ENCODE measurements at places on chromosomes 7 and 10. TPM values are rescaled to one million over a fixed set of nuclear protein-coding genes. Genes with fewer than 3 reads are reported as not detected.

DNA sequence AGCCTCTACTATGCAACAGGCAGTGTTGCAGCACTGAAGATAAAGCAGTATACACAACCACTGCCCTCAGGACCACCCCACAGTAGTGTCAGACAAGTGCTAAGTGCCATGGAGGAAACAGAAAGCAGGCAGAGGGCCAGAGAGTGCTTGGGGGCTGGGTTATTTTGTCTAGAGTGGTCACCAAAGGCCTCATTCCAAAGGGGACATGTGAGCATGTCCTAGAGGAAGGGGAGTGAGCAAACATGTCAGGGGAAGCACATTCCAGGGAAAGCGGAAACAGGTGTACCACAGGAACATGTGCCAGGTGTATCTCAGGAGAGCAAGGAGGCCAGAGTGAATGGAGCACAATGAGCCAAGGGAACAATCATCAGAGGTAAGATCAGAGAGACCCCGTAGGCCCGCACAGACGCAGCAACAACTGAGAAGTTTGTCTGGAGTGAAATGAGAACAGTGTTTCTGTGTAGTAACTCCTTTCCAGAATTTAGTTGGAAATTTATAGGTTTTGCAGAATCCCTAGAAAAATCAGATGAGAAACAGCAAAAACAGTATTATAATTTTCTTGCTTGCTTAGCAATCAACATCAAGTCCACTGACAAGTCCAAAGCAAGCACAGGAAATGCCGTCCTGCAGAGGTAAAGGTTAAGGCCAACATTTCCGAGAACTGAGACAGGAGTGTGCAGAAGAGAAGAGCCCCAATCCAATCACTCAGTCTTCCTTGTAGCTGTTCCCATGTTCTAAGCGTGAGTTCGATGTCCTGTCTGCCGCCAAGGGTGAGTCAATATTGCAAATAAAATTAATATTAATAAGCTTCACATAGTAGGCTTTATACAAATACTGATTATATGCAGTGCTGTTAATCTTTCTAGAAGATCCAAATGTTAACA, 67.3 kb downstream of the SGMS1 start:
- no peak for DNase-seq

- DNase-seq = peak; percentile 12
Measured at GRCh38 chr10:24969841-24970281, 17.5 kb upstream of the PRTFDC1 start.

DNA sequence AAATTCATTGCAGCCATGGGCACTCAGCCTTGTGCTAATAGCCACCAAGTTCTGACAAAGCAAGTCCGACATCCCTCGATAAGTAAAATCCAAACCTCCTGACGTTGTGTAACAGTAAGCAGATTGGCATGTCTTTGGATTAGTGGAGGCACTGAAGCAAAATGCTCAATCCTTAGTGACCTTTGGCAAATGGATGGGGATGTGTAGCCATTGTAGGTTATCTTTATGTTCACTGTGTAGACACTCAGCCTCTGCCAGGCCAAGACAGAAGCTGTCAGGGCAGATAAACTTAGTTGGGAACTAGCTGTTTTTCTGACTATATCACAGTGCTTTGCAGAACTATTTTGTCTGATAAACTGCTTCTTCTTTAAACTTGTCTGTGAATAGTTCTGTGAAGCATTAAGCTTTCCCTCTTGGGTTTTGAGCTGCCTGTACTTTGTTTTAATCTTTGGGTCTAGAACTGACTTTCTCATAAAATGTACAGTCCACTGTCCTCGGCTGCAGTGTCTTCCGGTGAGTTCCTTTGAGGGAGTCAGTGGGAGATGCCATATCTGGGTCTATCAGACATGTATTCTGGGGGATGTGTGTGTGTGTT, 220.8 kb downstream of the LRMDA start:
- DNase-seq = no peak

DNA sequence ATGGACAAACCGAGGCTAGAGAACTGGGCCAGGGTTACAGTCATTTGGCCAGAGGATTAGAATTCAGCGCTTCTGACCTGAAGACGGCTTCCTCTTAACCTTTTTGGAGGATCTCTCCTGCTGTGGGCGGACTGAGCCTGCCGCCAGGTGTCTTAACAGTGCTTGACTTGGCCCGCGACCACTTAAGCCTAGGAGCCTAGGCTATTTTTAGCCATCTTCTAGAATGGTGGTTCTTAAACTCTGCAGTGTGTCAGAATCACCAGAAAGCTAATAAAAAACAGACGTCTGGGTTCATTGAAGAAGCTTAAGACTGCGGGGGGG, 722 bp downstream of the MDH2 start:
- no peak for DNase-seq

DNA sequence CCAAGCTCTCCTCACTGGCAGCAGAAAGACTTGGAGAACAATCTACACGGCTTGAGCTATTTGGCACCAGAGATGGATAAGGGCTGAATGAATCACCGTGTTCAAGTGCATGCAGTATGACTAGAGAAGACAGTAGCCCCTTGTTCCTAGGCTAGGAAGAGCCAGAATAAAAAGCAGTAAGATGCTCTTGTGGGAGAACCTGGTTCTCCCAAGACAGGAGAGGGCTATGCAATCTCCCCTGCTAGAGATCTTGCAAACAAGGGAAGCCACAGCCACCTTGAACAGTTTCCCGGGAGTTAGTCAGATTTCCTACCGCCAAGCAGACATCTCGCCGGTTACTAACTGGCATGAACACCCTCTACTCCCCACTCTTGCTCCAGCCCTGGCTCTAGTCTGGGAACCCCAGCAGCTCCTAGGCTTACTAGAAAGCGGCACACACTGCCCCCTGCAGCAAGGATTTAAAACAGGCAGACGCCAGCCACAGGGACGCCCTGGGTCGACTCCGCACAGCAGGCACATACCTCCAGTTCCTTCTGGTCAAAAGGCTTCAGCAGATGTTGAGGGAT, 107.3 kb downstream of the SMURF1 start:
- no peak for DNase-seq

The UTF1 gene
- total RNA-seq = not detected

- DNase-seq = no peak
Measured at GRCh38 chr10:121440461-121440860, 157.8 kb downstream of the FGFR2 start.

DNA sequence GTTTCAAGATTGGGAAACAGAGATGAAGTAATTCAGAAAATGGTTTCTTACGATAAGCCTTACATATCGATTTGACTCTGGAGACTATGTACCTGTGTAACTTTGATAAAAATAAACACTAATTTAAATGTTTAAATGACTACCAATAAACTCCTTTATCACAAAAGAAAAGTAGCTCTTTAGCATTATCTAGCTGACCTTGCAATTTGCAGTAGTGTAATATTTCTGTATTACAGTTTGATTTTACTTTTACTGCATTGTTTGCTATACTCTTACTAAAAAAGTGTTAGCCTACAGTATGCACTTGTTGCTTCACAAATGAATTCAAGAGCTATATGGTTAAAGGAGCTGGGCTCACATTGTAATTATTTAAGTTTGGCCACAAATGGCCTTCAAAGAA, 77.8 kb upstream of the ZNF804B start:
- DNase-seq = no peak

GRCh38 chr10:125802739-125803138, 20.3 kb downstream of the UROS start:
- no peak for DNase-seq

The STEAP1 gene
- total RNA-seq = 8.6 TPM

DNA sequence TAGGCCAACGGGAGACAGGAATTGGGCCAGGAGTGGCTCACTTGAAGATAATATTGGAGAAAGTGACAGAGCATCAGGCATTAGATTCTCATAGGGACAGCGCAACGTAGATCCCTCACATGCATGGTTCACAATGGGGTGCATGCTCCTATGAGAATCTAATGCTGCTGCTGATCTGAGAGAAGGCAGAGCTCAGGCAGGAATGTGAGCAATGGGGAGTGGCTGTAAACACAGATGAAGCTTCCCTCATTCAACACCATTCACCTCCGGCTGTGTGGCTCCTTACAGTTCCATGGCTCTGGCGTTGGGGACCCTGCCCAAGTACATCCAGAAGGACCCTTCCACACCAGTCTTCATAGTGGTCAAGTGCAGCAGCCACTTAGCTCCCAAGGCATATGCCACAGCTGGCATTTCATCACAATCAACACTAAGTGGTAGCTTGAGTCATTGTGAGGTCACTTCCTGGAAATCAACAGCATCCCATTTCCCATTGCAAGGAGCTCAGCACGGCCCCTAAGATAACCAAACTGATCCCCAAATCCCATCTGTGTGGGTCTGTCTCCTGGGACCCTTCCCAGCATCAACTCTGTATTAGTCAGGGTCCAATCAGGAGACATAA, 174.5 kb downstream of the TPST1 start:
- no peak for DNase-seq
